Iris pigment epithelial cell (primary cell): ENCODE measurements at places on chromosomes 16 and 17.

DNA sequence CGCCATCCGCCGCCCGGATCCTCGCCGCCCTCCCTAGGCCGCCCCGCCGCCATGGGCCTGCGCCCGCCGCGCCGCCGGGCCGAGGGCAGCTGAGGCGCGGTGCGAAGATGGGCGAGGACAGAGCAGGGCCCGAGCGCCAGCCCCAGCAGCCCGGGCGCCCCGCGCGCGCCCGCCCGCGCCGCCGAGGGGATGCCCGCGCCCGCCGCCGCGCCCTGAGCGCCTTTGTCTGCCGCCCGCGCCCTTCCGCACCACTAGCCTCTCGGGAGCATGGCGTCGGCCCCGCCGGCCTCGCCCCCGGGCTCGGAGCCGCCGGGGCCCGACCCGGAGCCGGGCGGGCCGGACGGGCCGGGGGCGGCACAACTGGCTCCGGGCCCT lies 278 bp downstream of the RAB11FIP3 start:
- DNase-seq, result no peak

- DNase-seq, result no peak
Measured at GRCh38 chr17:28326114-28326513, 7.1 kb downstream of the TMEM97 start.

DNA sequence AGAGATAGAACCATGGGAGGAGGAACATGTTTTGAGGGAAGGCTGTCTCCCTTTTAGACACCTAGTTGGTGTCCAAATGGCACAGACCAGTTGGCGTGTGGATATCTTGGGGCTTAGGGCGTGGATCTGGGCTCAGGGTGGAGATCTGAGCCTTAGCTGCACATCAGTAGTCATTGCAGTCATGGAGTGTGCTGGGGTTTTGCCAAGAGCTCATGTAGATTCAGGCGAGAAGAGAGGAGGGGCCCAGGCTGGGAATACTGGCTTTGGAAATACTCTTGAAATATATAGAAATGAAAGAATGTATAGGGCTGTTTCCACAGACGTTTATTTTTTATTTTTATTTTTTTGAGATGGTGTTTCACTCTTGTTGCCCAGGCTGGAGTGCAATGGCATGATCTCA lies 92.0 kb downstream of the PRKCB start:
- DNase-seq, result no peak

DNA sequence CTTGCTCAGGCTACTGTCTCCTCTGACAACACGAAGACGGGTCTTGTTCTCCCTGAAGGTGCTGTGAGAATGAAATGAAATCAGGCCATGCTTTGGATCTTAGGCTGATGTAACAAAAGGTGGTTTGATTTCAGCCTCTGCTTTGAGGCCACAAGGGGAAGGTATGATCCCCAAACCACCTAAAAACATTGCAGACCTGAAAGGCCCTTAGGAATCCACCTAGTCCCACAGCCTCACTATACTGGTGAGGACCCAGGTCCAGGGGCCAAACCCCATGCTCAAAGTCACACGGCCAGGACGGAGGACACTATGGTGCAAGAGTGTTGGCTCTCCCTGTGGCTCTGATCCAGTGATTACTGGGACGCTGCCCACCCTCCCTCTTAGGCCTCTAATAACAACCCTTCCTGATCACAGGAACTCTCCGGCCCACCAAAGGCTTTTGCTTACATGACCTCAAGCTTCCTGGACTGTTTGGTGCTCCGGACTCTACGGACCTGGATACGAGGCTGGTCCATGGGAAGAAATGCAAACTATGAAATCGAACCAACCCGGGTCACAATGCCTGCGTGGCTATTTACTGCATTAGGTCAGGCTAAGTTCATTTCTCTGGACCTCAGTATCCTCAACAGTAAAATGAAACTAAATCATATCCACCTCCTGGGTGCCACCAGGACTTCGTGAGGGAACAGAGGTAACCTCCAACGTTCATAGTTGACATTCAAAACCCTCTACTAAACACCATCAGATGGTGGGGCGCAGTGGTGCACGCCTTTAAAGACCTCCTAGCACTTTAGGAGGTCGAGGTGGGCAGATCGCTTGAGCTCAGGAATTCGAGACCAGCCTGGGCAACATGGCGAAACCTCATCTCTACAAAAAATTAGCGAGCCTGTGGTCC lies 1.5 kb downstream of the TRIM25 start:
- no peak for DNase-seq

DNA sequence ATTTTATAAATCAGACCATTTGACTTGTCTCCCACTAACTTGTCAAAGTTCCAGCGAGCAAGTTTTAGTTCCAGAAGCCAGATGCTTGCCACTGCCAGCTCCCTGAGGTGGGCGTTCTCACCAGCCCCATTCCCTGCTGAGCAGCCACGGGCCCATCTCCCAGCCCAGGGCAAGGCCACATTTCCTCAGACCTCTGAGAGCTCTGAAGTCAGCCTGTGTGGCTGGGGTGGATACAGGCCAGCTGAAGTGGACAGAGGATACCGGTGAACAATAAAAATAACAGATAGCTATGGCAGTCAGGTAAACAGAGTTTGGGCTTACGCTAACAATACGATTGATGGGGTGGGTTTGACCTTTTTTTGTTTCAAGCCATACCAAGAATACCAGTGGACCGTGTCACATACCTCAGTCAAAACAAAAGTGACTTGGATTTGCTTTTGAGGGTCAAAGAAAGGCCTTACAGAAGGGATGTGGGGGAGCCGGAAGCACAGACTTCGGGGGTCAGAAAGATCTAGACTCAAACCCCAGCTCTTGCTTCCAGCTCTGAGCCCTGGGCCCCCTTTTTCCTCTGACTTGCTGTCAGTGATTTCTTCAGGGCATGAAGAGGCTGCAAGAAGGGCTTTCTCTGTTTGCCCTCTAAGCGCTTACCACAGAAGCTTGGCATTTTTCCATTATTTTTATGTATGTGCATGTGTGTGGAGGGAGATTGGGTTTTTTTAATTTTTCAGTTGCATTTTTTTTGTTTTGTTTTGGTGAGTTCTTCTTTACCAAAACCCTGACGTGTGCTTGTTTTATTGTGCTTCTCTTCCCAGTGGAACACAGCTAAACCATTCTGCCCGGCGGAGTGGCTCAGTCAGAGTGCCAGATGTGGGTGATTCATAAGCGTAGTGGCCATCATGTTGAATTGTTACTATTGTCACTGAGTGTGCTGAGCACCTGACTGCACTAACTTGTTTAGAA lies 109.9 kb downstream of the GNAO1 start:
- DNase-seq, result peak; percentile 22

DNA sequence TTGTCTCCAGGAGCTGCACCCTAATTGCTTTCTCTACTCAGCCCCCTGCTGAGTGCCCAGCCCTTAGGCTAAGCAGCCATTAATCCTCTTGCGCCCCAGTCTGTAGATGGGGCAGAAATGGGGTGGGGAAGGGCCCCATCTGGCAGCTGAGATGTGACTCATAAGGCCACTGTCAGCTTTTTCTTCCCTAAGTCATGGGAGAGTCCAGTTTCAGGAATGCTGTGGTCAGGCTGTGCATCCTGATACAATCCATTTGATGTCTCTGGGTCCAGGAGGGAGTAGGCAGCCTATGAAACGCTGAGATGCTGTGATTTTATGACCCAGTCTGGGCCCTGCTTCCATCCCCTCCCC lies 12.3 kb downstream of the PLXDC1 start:
- DNase-seq, result peak; percentile 84

DNA sequence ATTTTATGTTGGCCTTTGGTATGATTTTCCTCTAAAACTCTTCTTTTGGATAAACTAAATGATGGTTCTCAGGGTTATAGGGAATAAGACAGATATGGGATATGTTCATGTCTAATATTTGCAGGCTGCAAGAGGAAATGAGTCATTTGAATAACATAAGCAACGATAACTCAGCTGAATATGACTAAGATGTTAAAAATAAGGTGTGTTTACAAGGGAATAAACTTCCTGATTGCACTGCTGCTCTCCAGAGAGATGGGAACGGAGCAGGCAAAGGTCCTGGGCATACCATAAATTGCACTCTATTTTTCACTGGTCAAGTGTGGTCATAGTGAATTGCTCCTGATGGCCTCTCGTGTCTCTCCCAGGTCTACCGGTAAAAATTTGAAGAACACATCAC lies 666.2 kb downstream of the TOX3 start:
- DNase-seq, result peak; percentile 95

DNA sequence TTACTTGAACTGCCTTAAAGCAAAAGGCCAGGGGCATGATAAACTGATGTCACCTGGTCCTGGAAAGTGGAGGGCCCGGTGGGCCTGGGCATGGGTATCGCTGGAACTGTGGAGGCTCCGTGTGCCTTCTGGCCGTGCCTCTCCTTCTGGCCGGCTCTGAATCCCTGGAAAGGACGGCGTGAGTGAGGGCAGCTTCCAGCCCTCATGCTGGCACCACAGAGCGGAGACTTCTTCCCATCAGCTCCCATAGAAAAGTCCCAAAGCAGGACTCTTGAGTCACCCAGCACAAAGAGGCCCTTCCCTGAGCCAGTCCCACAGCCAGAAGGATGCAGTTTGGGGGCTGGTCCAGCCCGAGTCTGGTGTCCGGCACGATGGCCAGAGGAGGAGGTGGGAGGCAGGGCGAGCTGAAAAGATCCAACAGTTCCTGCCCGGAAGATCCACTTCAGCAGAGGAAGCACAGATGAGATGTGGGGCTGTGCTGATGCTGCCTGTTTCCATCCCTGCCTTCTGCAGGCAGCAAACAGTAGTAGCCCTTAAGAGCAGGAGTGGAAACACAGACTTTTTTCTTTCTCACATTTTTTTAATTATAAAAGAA lies 7.8 kb downstream of the GAA start:
- no peak for DNase-seq

GRCh38 chr17:56994009-56994792 lies 16.3 kb downstream of the SCPEP1 start:
- DNase-seq, result peak; percentile 41

DNA sequence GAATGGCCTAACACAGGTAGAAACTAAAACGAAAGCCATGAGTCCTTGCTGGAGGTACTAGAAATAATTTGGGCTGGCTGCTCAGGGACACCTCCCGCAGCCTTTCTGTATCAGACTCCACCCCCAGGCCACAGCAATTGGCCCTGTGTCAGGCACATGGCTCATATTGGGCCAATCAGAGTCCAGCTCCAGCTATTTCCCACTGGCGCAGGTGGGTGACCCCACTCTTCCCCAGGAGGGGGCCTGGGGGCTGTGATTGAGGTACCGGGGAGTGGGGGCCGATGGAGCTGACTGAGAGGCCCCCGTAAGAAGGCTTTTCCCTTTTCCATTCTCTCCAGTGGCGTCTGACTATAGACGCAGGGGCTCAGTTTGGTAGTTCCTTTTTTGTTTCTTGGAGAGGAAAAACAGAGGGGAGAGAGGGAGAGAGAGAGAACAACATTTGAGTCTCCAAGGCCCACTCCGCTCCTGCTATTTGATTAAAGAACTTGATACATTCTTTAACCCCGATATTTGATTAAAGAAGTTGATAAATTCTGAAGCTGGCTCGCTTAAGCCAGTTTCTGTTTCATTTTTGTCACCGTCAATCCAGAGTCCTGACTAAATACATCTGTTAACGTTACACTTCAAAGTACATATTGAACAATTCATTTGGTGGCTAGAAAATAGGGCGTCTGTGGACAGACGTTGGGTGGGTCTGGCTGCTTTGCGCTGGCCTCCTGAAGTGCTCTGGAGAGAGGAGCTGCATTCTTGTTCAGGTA lies 26.3 kb downstream of the FOXL1 start:
- no peak for DNase-seq

DNA sequence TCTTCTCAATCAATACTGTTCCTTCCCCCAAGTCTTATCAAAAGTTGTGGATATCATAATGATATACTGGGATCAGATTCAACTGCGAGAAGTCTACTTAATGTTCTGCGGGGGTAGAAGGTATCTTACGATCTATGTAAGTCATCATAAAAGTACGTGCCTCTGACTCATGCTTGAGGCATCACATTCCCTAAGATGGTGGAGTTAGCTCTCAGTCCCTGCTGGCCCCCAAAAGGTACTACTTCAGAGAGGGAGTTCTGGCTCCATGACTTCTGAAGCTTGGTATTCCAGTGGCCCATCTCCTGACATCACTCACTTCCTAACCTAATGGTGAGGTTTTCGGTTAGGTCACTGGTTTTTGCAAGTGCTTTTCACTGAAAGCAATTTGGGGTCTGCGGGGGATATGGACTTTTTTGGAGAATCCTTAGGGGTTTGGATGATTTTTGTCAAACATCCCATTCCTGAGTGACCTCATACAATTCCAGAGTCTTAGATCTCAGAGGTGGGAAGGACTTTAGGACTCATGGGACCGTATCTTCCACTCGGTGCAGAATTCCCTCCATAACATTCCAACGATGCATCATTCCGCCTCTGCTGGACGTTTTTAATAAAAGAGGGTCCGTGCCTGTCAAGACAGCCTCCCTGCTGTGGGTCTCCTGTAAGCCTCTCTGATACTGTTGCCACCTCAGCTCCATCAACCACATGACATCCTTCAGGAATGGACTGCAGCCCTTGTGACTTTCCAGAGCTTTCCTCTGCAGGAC lies 74.3 kb downstream of the DYNLRB2 start:
- peak; percentile 86 for DNase-seq

GRCh38 chr17:73623818-73624217 lies 20.4 kb downstream of the SDK2 start:
- DNase-seq, result no peak

DNA sequence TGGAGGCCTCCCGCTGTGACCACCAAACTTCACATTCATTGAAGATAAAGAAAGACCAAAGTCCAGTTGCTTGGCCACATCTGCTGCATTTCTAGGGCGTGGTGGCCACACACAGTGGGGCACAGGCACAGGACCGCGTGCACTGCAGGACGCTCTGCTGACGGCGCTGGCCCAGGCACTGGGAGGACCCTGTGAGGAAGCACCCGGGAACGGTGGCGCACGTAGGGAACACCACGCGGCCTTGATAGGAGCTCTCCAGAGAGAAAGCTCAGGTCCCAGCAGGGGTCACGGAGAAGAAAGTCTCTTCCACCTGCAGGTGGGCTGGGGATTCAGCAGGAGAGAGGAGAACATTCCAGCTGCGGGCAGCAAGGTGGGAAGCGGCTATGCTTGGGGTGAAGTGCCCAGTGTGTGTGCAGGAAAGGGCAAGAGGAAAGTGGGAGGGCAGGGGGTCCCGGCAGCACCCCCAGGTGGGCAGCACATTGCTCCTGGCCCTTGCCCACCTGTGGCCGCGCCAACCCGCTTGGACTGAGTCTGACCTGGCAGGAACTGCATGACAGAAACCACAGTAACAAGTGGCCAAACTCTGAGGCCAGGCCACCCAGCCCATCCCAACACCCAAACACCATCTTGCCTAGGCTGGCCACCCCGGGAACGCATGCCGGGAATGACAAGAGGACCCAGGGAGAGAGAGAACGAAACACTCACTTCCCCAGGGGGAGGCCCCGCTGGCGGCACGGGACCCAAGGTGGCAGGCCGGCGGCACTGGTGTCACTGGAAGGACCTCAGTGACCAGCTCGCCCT lies 32.8 kb downstream of the TBC1D16 start:
- no peak for DNase-seq
